ENCODE measurements at places on chromosomes 3 and 15. TPM values are rescaled to one million over a fixed set of nuclear protein-coding genes. Genes with fewer than 3 reads are reported as not detected.

The TICRR gene
- 8.8 TPM for total RNA-seq

The LDHAL6B gene
- total RNA-seq: not detected

The HESX1 gene
- total RNA-seq: 0.40 TPM

The GABRA5 gene
- 0.67 TPM for total RNA-seq

The PAK6 gene
- total RNA-seq: 7.8 TPM

- no peak for DNase-seq
Measured at GRCh38 chr3:55524565-55525244, 37.6 kb upstream of the WNT5A start.

DNA sequence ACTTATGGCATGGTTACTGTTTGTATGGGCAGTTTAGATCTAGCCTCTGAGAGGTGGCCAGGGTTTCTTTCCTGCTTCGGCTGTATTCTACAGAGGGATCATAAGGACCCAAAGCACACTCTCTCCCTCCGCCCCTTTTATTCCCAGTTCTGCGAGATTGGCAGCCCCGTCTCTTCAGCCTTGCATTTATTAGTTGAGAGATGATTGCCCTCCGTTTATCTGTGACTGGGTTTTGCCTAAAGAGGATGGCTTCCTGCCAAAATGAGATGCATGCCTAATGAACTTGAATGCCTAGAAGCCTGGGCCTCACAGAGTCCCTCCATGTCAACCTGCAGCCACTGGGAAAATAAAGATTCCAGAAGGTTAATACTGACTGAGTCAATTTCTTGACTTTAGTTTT is 97.1 kb upstream of the CHL1 start:
- DNase-seq: no peak

DNA sequence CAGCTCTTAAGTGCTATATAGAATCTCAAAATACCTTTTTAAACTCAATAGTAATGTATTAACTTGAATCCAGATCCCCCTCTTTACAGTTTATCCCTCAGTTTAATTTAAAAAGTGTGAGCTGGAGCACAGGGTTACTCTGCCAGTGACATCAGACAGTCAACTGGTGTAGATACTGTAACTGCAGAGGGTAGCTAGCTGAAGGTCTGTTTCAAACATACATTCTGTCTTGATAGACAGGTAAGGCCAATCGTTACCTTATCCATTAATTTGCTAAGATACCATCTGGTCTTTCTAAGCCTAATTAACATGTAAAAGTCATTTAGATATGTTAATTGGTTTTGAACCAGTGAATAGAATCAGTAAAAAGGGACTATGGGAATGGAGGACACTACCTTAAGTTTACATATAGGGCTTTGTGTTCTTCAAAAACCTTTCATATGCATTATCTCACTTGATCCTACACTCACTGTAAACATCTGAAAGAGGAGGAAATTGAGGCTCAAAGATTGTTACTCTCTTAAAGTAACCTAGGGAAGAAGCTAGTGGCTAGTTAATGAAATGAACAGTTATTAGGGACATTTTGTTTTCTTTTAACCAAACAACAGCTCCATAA is 59.5 kb upstream of the TSPAN3 start:
- no peak for DNase-seq

- DNase-seq: no peak
Measured at GRCh38 chr3:145780301-145780700, 380.7 kb downstream of the PLOD2 start.

DNA sequence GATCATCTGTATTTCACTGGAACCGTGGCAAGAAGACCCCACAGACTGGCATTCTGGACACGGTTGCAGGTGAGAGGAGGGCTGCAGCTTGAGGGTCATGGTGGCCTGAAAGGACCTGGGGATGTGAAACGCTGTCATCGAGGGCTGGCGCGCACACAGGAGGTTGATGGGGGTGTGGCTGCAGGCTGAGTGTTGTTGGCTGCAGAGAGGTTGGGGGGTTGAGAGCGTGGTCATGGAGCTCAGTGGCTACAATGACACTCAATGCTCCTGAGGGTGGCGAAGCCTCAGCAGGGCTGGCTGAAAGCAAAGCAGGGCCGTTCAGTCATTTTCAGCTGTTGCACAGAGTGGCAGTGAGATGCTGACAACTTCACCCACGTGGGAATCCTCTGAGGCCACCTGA is 21.0 kb downstream of the CPN2 start:
- DNase-seq: no peak

DNA sequence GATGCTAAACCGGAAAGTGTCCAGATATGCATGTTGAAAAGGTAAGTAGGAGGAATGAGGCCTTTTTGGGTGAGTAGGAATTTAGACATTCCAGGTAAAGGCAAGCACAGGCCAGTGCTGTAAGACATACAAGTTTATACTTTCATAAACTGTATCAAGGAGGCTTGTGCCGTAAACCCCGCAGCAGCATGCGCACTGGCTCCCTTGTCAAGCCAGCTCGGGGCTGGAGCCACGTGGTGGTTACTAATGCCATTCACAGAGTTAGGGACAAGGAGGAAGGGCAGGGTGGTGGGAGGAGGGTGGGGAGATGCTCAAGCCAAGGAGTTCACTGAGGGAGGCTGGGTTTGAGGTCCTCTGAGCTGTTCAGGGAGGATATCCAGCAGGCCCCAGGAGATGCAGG is 35.8 kb downstream of the PLD1 start:
- no peak for DNase-seq

DNA sequence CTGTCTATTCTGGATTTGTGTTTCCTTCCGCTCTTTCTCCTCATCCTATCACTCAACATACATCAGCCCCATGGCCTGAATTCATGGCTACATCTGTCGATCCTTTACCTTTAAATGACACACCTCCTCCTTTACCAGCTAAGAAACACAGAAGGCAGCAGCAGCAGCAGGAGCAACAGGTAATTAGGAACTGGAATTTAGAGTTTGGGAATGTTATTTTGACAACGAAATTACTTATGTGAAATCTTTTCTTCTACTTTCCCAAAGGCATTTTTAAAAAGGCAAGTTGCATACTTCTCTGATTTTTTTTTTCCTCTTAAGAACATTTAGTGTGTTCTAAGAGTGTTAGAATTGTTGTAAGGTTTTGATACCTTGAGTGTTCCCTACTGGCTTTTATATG is 29.1 kb upstream of the ABHD10 start:
- DNase-seq: no peak

GRCh38 chr3:66076861-66077470 is 38.2 kb upstream of the MAGI1 start:
- no peak for DNase-seq

- no peak for DNase-seq
Measured at GRCh38 chr15:70133296-70133695, 35.6 kb upstream of the TLE3 start.

- DNase-seq: no peak
Measured at GRCh38 chr15:31088672-31089367, 12.7 kb downstream of the TRPM1 start.

GRCh38 chr3:88031642-88032077 is 27.1 kb downstream of the CGGBP1 start:
- DNase-seq: no peak

Measured in type B pancreatic cell (in vitro differentiated cells).